Mucosa of descending colon (tissue), 3 donors: ENCODE measurements at places on chromosomes 1 and 21. TPM values are rescaled to one million over a fixed set of nuclear protein-coding genes. Genes with fewer than 3 reads are reported as not detected.

DNA sequence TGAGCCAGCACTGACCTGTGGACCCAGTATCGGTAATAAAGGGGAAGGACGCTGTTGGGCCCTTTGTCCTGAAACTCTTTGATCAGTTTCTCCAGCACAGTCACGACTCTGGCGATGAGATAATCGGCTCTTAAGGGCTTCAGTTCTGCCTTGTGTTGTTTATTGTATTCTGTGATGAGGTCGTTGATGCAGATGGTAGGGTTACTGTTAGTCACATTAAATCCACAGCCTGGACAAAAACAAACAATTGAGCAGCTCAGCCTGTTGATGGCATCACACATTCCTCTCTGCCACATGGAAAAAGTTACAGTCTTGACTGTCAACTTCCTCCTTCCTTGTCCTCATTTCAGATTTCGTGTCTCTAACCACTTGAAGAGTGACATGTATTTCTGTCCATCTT, 57.6 kb downstream of the SIM2 start:
- DNase-seq: no peak

DNA sequence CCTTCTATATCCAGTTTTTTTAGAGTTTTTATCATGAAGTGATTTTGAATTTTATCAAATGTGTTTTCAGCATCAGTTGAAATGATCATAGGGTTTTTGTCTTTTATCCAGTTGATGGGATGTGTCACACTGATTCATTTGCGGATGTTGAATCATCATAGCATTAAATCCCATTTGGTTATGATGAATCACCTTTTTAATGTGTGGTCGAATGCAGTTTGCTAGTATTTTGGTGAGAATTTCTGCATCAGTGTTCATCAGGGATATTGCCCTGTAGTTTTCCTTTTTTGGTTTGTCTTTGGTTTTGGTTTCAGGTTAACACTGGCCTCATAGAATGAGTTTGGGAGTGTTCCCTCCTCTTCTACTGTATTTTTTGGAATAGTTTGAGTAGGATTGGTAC, 80.3 kb downstream of the DIRAS3 start:
- no peak for DNase-seq

DNA sequence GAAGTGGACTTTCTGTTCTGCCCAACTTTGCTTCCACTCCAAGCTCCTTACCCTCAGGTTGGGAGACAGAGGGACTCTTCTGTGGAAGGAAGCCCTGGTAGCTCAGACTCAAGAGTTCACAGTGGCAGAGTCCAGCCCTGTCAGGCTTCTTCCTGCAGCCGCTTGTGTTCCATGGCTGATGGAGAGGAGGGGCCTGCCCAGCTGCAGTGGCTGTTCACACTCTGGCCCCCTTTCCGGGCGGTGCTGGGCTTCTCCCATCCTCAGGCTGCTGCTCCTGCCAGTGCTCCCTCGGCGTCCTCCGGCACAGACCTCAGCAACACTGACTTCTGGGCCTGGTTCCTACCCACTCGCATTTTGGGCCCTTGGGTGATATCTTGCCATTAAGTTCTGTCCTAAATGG, 4.0 kb downstream of the KRTAP10-1 start:
- no peak for DNase-seq

- DNase-seq: no peak
These were observed 11.5 kb downstream of the SLC9A1 start for GRCh38 chr1:27143401-27143800.

GRCh38 chr1:111214074-111214801, 13.3 kb upstream of the CHI3L2 start:
- no peak for DNase-seq

GRCh38 chr1:226201029-226201593, 14.6 kb upstream of the ACBD3 start:
- DNase-seq: no peak

DNA sequence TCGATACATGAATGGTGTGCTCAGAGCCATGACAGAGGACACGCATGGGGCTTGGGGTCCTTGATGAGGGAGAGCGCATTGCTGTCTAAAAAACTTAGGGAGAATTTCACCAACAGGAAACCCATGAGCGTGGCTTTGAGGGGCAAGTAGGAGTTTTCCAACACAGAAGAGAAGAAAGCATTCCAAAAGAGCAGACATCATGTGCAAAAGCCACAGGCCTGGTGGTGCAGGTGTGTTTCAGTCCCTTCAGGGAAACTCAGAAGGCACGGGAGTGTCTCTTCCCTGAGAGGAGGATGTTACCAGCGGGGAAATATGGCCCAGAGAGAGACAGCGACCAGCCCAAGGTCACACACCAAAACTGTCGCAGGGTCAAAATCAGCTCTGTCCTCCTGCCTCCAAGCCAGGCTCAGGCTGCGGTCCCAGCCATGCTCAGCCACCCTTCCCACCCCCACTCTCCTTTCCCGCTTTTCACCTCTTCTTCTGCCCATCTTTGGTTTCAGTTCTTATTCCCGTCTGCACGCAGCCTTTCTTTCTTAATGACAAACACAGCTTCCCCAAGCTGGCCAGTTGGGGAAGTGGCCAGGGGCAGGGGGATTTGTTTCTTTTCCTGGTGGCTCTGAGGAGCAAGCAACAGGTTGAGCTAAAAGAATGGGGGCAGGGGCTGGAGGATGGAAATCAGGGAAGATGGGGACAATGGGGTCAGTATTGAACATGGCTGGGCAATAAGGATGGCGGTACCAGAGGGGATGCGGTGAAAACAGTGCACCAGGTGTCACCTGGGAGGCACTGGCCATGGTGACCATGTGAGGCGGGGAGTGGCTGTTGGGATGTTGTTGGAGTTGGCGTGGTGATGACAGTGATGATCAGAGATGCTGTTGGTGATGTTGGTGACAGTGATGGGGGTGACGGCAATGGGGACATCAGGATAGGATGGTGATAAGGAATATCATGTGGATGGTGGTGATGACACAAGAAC, 10.3 kb downstream of the LAPTM5 start:
- DNase-seq: no peak

GRCh38 chr21:41605178-41605933, 97.4 kb upstream of the TMPRSS2 start:
- DNase-seq: no peak

GRCh38 chr1:59908084-59908483, 18.5 kb downstream of the CYP2J2 start:
- DNase-seq: no peak

GRCh38 chr1:207284209-207284897, 37.1 kb upstream of the CD55 start:
- no peak for DNase-seq

DNA sequence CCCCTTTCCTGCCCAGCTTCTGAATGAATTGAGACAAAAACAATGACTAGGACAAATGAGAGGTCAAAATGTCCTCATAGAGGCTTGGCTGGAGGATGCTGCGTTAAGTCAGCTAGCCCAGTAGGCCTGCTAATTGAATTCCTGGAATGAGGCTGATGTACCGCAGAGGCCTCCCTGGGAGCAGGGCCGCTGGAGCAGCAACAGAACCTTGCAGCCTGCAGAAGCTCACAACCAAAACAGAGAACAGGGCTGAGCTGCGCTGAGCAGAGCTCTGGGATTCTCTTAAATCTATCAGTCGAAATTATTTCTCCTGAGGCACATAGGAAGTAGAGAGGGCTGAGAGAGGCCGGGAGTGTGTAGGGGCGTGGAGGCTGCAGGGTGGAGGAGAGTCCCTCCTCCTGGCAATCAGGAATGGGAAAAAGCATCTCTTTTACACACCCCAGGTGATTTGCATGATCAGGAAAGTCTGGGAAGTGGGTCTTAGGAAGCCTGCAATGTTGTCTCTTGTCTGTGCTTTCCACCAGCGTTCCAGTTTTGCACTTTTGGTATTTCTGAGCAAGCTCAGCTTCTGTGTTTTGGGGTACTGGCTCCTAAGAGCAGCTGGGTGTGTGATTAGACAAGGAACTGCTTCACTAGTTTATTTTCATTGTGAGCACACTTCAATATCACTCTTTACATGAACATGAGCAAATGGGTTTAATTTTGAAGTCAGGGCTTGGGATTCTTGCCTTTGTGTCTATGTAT, 66.5 kb downstream of the RYR2 start:
- no peak for DNase-seq

DNA sequence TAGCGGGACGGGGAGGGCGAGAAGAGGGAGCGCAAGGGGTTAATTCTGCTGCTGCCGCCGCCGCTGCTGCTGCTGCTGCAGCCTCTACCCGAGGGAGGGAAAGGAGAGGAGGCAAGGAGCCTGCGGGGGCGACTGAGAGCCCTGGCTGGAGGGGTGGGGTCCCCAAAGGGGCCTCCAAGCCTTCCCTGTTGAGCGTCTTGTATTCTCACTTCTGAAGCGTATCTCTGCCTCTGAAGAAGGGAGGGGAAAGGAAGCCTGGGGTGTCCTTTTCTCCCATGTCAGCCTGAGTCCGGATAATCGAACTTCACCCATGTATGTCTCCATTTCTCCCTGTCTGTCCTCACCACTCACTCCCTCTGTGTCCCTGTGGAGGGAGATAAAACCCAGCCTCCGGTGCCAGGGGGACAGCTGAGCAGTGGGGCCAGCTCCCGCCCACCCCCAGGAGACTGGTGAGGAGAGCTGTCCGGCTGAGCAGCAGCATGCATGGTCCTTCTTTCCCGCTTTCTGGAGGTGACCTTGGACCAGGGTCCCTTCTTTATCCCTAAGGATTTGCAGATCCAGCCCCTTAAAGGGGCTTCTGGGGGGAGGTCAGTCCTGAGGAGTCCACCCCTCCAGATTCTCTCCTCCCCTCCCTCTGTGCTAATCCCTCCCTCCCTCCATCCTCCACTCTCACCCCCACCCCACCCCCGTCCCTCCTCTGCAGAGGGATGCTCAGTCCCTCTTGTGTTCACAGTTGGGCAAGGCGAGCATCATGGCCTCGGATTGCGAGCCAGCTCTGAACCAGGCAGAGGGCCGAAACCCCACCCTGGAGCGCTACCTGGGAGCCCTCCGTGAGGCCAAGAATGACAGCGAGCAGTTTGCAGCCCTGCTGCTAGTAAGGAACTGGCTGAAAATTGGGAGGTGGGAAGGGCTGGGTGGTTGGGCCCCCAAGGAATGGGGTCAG, 1.0 kb downstream of the NCDN start:
- DNase-seq: no peak

GRCh38 chr1:218694085-218694484, 348.9 kb downstream of the TGFB2 start:
- DNase-seq: no peak

GRCh38 chr1:219692981-219693380, 80.1 kb upstream of the ZC3H11B start:
- DNase-seq: no peak

GRCh38 chr1:67732750-67733151, 47.8 kb downstream of the GADD45A start:
- no peak for DNase-seq

- DNase-seq: peak; percentile 66
These were observed 21.3 kb downstream of the GPSM2 start for GRCh38 chr1:108897865-108898720.

- DNase-seq: peak; percentile 75
These were observed 31.8 kb upstream of the JUN start for GRCh38 chr1:58815686-58816071.

DNA sequence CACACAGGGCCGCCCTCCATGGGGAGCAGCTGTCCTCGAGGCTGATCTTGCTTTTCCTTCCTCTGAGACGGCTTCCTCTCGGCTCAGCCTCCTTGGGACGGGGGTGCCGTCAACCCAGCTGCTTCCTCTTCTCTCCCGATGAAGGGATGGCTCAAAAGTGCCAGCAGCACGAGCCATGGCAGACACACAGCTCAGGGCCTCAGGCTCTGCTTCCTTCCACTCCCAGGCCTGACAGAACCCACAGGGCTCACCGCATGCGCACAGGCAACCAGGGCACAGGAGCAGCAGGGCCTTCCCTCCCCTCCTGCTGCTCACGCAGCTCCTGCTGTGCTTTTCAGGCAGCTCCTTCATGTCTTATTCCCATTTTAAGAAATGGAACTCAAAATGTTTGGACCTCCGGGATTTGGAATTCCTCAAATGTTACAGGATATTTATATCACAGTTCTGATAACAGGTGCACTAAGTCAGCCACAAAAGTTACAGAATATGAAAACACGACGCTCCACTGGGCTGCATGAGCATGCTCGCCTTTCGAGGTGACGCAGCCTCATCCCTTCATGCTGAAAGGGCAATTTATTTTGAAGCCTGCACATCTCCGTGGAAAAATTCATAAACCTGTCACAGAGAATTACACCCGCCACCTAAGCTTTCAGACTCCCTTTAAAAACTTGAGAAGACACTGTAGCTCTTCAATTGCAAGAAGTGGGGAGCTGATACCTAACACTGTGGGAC, 84.4 kb downstream of the HSF2BP start:
- DNase-seq: no peak

- DNase-seq: no peak
These were observed 667 bp downstream of the HHIPL2 start for GRCh38 chr1:222547260-222547614.

GRCh38 chr1:165445388-165445787, 462 bp upstream of the RXRG start:
- no peak for DNase-seq

DNA sequence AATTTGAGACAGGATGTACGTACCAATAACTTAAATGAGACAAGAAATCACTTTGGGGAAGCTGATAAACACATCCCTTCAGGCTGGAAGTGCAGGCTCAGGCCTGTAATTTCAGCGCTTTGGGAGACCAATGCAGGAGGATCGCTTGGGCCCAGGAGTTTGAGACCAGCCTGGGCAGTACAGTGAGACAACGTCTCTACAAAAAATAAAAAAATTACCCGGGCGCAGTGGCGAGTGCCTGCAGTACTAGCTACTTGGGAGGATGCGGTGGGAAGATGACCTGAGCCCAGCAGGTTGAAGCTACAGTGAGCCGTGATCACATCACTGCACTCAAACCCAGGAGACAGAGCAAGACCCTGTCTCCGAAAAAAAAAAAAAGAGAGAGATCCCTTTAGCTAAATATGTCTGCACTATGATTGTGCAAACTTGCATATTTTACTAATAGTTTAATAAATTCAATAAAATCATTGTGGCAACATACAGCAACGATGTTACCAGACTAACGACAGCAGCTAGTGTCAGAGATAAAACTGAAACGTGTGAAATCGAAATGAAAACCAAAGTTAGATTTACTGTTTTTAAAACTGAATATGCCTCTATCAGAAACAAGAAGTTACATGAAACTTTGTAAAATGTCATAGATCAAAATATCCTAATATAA, 54.7 kb downstream of the CD2 start:
- no peak for DNase-seq

- peak; percentile 42 for DNase-seq
These were observed 35.7 kb downstream of the MORN1 start for GRCh38 chr1:2355373-2356261.

- DNase-seq: no peak
These were observed 14.2 kb downstream of the KCNA2 start for GRCh38 chr1:110591956-110592355.

Gene RNF187
- total RNA-seq: 68.4 TPM

Gene OLIG2
- total RNA-seq: not detected

Gene RAB13
- total RNA-seq: 55.4 TPM

Gene CYP4A22
- total RNA-seq: not detected

Gene IGSF3
- total RNA-seq: 20.9 TPM

Gene RBM11
- 1.9 TPM for total RNA-seq

Gene BSND
- total RNA-seq: not detected

Gene ALPL
- total RNA-seq: 2.7 TPM

Gene LIN28A
- not detected for total RNA-seq

Gene GIPC2
- 34.7 TPM for total RNA-seq

Gene CLDN14
- total RNA-seq: not detected

Gene KCNE2
- total RNA-seq: 0.84 TPM

Gene ZBTB8A
- 5.1 TPM for total RNA-seq

Gene MCL1
- 258 TPM for total RNA-seq

Gene ADORA1
- total RNA-seq: 0.53 TPM

Gene SPATA1
- total RNA-seq: 3.8 TPM
